ENCODE measurements at places on chromosomes 5 and 9. TPM values are rescaled to one million over a fixed set of nuclear protein-coding genes. Genes with fewer than 3 reads are reported as not detected.

- no peak for DNase-seq
Observed at GRCh38 chr9:81848472-81848871, 79.8 kb upstream of the SPATA31D4 start.

GRCh38 chr9:91483189-91483691 lies 59.6 kb upstream of the NFIL3 start:
- DNase-seq = no peak

DNA sequence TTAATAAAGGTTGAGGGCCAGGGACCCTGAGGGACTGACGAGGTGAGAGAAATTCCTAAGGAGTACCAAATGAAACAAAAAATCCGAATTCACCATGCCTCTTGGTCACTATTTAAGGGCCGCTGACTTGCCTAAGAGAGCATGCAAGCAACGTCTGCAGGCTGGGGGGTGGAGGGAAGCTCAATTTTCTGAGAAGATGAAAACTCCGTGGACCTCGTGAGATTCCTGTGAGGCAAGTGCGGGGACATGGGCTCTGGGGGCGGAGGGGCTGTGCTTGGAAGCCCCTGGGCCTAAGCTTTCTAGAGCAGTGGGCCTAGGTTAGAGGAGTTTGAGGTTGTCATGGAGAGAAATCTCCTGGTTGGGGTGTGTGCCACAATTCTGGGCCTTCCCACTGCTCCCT lies 27.5 kb downstream of the NTRK2 start:
- no peak for DNase-seq

GRCh38 chr5:37400501-37400900 lies 21.4 kb downstream of the WDR70 start:
- DNase-seq = no peak

DNA sequence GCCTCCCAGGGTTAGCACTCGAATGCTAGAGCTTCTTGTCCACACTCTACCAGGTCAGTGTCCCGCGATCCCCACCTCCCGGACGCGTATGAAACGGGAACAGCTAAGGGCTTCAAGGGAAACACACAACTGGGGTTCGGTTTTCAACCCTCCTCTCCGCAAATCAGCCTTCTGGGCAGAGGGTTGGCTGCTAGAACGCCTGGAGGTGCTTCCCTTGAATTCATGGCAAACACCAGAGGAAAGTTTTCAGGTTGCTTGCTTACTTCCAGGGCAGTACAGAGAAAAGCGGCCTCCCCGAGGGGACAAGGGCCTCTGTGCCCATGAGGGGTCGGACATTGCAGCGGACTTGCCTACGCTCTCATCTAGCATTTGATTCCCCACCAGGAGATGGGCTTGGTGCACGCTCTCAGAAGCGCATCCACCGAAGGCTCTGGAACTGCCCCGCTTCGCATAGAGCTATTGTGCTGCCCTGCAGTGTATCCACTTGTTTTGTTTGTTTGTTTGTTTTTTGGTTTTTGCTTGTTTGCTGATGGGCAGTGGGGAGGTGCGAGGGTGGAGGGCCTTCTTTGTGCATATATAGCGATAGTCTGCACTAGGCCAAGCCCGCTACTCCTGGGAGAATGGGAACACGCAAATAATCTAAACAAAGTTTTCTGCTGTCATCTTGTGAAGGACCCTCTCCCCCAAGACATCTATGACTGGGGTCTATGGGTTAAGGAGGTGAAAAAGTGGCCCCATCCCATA lies 1.3 kb upstream of the DMRT3 start:
- DNase-seq = no peak

DNA sequence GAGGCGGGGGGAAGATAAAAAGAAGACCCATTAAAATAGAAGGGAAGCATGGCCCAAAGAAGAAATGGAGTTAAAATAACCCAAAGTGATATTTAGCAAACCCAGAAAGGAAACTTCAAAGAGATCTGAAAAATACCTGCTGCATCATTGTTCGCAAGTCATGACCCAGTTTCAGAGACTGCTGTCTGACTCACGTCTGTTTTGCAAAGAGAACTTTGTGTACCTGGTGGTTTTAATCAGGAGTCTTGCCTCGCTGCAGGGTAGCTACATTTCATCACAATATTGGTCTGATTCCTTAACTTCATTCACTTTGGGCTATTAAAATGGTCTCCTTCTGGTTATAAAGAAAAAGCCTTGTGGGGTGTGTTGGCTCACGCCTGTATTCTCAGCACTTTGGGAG lies 461.1 kb upstream of the DAP start:
- no peak for DNase-seq

Gene MRPL22
- total RNA-seq = 24.6 TPM

Gene DENND4C
- total RNA-seq = 18.3 TPM

Gene MYOZ3
- not detected for total RNA-seq

Gene PFN3
- total RNA-seq = not detected
